ENCODE measurements at places on chromosomes 2 and 18.

DNA sequence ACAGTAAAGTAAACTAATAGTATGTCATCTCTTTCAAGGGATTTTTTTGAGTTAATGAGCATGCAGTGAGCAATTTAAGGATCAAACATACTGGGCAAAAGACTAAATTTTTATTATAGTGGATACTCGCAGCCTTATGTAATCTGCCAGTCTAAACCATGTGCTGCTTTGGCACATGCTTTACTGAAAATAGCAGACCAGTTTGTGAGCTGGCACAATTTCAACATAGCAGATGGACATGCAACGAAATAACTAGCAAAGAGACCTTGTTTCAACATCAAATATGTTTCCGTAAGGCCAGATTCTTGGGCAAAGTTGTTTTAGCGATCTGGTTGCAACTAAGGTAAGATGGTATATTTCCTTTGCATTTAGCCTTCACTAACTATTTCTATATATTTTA is 807.3 kb downstream of the NR4A2 start:
- DNase-seq, result no peak

- DNase-seq, result no peak
Observed at GRCh38 chr18:46385124-46385523, 271.9 kb downstream of the LOXHD1 start.

DNA sequence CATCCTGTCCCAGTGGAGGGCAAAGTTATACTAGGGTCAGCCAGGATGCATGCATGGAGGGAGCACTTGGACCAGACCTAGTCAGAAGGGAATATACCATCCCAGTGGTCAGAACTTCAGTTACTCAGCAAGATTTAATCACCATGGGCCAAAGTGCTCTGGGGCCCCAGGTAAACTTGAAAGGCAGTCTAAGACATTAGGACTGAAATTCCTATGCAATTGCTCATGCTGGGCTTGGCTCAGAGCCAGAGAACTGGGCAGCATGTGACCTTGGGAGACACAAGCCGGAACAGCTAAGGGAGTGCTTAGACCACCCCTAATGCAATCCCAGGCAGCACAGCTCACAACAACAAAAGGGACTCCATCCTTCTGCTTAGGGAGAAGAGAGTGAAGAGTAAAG is 401.3 kb downstream of the KCNJ3 start:
- no peak for DNase-seq

DNA sequence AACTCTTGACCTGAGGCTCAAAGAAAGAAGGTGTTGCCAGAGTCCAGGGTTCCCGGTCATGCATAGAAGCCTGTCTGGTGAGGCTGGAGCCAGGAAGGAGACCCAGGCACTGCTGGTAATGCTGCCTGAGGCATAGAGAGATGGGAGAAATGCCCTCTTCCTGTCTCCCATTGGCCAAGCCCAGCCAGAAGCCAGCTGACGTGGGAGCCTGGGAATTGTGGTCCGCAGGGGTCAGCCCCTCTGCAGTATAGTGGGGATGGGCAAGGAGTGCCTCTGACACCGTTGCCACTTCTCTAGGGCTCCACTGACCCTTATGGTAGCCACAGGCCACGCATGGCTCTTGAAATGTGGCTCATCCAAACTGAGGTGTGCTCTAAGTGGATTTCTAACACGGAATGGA is 95.7 kb downstream of the CTIF start:
- DNase-seq, result no peak

DNA sequence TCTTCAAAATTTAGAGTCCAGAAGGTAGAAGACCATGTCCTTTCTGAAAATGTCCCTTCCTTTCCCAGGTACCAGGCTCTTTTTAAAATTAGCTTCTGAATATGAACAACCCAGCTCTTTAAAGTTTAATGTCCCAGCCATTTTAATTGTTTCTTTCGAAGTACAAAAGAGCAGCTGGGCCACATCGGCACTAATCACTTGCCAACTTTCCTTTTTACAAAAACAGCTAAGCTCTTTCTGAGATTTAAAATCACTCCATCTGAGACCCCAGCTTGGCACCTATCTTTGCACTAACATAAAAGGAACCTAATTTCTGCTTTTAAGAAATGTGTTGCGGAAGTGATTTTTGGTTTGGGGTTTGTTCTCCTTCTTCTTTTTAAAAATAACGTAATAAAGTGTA is 2.6 kb downstream of the BOD1L2 start:
- DNase-seq, result no peak

GRCh38 chr2:25808006-25808383 is 70.3 kb downstream of the ASXL2 start:
- DNase-seq, result no peak

DNA sequence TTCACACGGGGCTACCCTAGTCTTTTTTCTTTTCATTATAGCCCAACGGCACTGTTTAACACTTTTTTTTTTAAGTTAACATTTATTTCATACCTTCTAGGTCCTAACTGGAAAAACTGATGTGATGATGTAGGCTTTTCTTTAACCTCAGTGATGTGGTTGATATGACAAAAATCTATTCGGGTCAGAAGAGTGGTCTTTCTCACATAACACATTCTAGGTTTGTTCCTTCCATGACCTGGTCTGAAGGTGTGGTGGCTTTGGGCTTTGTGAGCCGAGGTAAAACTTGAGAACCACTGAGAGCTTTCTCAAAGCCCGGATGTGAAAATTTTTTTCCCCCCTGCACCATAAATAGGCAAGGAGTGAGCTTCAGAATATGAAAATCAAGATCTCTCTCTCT is 44.2 kb downstream of the GPD2 start:
- DNase-seq, result no peak

DNA sequence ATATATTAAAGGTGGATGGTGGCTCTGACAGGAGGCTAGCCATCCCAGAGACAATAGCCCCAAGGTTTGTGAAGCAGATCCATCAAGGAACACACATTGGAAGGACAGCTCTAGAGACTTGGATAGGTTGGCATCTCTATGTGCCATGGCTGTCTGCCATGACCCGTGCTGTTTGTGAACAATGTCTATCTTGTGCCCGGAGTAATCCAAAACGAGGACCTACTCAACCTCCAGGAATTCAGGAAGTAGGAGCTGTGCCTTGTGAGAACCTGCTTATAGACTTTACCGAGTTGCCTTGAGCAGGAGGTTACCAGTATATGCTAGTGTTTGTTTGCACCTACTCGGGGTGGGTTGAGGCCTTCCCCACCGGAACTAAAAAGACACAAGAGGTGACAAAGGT is 43.1 kb upstream of the SELENOI start:
- no peak for DNase-seq

- DNase-seq, result no peak
Observed at GRCh38 chr18:10402871-10403559, 51.4 kb upstream of the APCDD1 start.

GRCh38 chr2:69077252-69077950 is 64.4 kb downstream of the ANTXR1 start:
- DNase-seq, result no peak

DNA sequence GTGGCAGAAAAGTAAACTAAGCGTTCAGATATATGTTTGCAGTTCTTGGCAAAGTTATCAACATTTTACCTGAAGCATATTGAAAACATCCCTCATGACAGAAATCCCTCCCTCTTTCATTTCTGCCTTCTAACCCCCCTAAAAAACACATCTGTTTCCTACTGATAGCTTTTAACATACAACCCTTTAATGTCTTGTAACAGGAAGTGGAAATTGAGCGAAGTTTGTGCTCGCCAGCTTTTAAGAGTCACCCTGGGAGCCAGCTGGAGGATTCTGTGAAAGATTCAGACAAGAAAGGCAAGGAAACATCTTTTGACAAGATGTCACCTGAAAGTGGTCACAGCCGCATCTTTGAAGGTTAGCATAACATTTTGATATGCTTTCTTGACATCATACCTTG is 247.4 kb downstream of the XIRP2 start:
- no peak for DNase-seq

GRCh38 chr18:24930478-24930877 is 421.5 kb downstream of the ZNF521 start:
- no peak for DNase-seq

- DNase-seq, result no peak
Observed at GRCh38 chr2:18957909-18958308, 368.5 kb upstream of the NT5C1B start.

GRCh38 chr2:223060201-223060825 is 8.3 kb downstream of the KCNE4 start:
- no peak for DNase-seq
